ENCODE measurements at places on chromosomes 6 and 20.

- DNase-seq = no peak
Observed at GRCh38 chr6:167678102-167679101, 148.3 kb upstream of the AFDN start.

DNA sequence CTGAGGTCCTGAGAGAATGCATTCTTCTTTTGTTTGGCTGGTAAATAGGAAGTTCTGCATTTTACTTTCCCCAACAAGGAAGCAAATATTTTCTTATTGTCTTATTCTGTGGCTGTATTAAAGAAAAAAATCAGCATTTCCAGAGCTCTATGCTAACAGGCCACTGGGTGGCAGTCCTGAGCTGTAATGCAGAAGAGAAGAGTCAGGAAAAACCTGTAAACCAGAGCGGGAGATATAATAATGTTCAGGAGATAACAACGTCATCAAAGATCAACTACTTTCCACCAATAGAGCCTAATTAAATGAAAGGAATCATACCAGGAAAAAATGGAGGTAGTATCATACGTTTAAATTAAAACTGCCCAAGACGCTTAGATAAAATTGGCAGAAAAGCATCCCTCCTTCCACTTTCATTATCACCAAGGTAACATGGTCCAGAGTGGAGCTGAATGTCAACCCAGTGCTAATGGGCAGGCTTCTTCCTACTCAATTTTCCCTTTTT, 55.6 kb upstream of the CARMIL1 start:
- DNase-seq = peak; percentile 69

- DNase-seq = no peak
Observed at GRCh38 chr20:49808753-49809152, 3.9 kb upstream of the SLC9A8 start.

GRCh38 chr6:1535295-1535694, 74.4 kb upstream of the FOXC1 start:
- peak; percentile 52 for DNase-seq

- no peak for DNase-seq
Observed at GRCh38 chr20:50817776-50818172, 22.9 kb downstream of the BCAS4 start.
